Effector CD4-positive, alpha-beta T cell (primary cell): ENCODE measurements at places on chromosomes 12 and 14.

DNA sequence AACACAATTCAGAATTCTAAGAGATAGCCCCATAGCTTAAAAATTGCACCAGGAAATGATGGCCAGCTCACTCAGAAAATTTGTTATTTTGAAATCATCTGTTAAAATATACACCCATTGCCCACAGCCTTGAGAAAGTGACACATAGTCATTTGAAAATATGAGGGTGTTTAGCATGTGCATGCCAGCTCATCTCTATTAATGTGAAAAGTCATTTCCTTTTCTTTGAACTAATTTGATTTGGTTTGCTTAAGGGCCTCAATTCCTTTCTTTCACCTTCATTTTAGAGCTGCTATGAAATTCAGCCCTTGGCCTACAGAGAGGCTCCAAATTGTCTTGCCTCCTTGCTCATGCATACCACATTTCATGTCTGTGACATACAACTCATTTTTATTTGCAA is 241.4 kb downstream of the PHLDA1 start:
- no peak for DNase-seq

GRCh38 chr12:93894391-93895088 is 217.4 kb downstream of the CRADD start:
- DNase-seq = no peak

DNA sequence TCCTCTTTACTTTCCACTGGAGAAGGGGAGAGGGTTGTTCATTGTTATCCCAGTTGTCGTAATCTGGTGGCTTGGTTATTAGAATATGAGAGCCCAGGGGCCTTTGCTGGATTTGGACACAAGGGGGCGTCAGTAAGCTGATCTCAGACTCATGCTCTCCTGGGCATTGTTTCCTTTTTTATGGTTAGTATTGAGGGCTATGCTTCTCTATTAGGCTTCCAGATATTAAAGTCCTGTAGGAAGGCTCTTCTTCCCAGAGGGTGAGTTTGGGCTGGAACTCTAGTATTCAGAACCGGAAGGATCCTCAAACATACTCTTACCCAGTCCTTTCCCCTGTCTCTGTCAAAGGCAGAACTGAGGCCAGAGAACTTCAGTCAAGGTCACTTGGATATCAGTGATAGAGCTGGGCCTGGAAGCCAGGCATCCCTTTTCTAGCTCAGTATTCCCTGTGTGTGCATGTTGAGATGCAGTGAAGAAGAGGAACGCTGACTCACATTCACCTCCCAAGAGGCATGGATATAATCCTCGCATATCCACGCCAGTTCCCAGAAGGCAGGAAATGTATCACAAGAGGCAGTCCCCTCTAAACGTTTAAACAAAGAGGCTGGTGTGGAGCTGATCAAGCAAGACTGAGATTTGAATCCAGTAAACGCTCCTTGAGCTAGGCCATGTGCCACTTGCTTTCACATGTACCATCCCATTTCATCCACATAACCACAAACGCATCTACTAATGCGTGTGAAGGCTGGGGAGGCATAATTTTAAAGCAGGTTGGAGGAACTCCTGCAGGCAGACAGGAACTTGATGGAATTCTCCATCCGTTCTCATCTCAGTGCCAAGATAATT is 41.6 kb downstream of the UBE3B start:
- peak; percentile 40 for DNase-seq

- DNase-seq = no peak
Observed at GRCh38 chr12:54356228-54356627, 8.1 kb downstream of the GPR84 start.

DNA sequence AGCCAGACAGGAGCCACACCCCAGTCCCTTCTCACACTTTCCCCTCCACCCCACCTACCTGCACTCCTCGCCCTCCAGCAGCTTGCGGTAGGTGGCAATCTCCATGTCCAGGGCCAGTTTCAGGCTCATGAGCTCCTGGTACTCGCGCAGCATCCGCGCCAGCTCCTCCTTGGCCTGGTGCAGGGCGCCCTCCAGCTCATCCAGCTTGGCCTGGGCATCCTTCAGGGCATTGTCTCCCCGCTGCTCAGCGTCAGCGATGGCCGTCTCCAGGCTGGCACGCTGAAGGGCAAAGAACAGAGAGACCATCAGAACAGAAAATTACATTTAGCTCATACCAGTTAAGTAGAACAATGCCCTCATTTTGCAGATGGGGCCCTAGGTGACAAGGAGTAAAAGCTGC is 5.5 kb downstream of the KRT74 start:
- DNase-seq = no peak

GRCh38 chr14:90062127-90062794 is 467 bp downstream of the KCNK13 start:
- no peak for DNase-seq

GRCh38 chr12:1707051-1707450 is 16.2 kb downstream of the ADIPOR2 start:
- DNase-seq = no peak

GRCh38 chr14:105525861-105526775 is at the start of gene TMEM121:
Gene TMEM121 (plus strand): TSS chr14:105526583. CDS start chr14:105528835, 2,252 bp downstream.
- peak; percentile 21 for DNase-seq

GRCh38 chr14:88243946-88244345 is 79.1 kb downstream of the KCNK10 start:
- DNase-seq = no peak

DNA sequence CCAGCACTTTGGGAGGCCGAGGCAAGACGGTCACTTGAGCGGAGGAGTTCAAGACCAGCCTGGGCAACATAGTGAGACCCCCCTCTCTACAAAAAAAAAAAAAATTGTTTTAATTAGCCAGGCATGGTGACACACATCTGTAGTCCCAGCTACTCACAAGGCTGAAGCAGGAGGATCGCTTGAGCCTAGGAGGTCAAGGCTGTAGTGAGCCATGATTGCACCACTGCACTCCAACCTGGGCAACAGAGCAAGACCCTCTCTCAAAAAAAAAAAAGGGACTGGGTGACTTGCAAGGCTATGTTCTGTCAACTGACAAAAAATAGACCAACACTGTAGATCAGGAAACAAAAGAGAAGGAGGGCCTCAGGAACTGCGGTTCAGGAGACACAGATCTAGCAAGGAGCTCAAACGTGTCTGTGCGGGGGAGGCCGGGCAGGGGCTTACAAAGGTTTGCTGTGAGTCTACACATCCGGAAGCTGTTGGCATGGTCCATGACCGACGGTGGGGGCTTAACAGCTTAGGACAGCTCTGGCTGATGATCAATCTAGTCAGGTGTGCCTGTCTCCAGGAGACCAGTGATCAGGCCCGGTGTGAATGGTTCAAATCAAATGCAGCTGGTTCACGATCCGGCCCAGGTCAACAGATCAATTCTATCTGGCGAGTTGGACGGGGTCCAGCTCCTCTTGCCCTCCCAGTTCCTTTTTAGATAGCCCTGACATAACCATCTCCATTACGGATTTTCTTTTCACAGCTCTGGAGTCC is 31.7 kb upstream of the INF2 start:
- no peak for DNase-seq

- DNase-seq = no peak
Observed at GRCh38 chr12:54389134-54389508, 4.6 kb upstream of the ZNF385A start.

DNA sequence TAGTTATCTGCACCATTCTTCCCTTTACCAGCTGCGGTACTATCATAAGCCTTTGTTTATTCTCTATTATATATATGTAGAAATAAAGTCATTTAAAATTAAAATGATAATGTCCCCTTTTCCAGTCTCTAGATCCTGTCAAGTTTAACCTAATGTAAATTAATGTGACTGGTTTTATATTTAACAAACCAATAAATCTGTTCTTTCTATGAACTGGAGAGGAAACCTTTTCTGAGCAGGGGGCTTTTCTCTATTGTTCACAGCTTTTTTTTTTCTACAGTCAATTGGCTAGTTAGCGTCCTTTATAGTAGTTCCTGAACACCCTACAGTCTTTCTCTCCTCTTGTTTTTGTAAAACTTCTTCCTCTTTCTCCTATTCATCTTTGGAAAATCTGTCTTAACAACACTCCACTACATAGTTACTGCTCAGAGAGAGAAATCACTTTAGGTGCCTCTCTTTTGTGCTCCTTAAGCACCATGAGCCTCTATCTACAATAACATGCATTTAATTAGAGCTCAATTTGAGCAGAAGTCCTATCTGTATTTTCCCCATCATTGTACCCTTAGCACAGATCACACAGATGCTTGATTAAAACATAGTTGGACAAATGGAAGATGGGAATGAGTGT is 332.6 kb upstream of the SYT1 start:
- no peak for DNase-seq

DNA sequence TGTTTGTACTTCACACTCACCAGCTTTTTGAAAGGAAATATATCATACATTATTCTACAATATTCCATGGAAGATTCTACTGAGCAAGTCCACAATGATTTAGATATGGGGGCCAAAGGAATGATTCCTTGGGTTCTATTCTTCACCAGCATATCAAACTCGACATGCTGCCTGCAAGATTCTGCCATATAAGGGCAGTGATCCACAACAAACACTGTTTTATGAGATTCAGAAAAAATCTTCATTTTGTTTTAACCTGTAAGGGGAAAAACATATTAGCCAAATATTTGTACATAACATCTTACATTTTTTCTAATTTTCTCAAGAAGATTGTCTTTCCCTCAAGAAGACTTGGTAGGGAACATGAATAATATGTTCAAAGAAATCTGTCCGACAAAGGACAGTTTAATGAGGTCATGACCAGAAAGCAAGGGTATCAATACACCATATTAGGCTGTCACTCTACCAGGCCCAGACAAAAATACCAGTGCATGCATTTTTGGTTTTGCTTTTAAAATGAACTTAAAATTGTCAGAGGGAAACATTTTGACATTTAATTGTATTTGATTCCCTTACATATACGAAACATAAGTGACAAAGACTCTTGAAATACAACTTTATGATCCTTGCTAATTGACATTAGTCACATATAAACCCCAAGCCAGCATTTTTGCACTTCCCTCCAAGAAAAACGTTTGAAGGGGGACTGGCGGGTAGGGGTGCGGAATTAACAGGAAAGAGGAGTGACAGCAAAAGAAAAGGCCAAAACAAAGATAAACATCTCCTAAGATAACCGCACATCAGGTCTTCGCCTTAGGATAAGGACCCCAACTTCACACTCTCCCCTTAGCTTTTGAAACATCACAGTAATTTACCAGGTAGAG is 980 bp downstream of the INTS13 start:
- DNase-seq = no peak

DNA sequence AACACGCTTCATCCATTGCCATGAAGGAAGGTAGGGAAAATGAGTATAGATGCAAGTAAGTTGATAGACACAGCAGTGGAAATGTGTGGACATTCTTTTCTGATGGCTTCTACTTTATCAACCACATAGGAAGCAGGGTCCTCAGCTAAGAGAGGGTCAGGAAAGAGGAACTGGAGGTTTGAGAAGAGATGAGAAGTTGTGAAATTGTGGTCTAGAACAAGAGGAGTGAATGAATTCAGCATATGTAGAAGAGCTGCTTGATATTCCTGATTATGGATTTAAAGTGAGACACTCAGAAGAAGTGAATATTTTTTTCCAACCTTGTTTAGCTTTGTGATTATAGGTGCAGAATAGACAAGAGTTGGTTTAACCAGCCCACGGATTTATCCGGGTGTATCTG is 128.5 kb downstream of the SLC15A5 start:
- no peak for DNase-seq

DNA sequence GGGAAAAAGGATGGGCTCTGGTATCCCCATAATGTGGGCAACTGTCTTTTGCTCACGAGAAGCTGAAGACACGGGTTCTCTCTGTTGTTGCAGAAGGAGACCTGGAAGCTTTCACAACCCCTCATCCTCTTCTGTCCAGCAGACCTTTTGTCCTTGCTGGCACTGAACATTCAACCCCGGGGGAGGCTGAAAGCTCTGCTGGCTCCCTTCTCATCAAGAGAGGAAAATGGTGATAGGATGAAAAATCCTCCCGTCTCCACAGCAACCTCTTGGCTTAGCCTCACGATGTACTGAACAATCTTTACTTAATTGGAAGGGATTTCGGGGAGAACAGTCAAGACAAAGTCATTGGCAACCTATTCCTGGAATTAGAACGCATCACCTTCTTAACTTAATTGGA is 39.0 kb downstream of the ELK3 start:
- no peak for DNase-seq

GRCh38 chr12:96812153-96812552 is 94.9 kb upstream of the NEDD1 start:
- DNase-seq = no peak

- peak; percentile 16 for DNase-seq
Observed at GRCh38 chr12:54526812-54527630, 22.4 kb upstream of the PDE1B start.

DNA sequence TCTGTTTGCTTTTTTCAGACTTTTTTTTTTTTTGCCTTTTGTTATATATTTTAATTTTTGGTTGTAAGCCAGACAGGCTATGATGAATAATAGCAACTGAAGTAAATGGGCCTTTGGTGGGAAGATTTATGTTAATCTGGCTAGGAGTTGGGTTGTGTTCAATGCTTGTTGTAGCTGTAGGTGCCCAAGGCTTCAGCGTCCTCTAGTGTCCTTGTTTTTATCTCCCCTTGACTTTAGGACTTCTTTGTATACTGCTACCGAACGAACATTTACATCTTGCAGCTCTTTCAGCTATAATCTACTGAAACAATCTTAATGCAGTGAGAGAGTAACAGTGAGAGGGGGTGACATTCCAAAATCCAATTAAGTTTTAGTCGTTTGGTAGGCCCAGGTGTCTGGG is 848.4 kb upstream of the FBXO33 start:
- no peak for DNase-seq

DNA sequence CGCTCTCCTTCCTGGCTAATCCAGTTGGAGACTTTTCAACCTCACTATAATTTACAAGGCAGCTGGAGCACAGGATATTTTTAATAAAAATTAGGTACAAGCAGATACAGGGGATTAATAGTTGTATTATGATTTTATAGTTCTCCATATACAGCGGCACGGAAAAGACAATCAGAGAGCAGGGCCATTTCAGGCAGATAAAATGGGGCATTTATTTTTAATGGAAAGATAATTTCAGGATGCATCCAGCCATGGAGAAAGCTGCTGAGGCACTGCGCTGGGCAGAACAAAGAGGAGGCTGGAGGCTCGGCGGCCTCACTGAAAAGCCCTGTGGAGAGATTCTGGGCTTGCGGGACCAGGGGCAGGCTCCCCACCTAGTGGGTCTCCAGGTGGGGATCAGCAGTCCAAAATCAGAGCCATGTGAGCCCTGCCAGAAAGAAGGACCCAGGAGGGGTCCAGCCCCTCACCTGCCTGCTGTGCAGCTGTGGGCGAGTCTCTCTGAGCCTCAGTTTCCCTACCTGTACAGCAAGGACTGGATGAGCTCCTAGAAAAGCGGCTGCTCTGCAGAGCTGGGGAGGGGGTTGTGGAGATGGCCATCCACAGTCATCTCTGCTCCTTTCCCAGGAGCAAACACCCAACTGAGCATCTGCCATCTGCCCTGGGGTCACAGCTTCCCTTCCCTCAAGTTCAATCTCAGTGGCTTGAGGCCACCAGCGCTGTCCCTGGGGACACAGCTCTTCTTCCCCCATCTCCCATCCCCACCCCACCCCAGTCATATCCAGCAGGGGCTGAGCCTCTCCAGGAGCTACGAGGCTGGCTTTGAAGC is 23.9 kb upstream of the C14orf180 start:
- no peak for DNase-seq

GRCh38 chr12:71555191-71555590 is 108.5 kb downstream of the ZFC3H1 start:
- DNase-seq = no peak
